Activated CD8-positive, alpha-beta T cell treated with anti-CD3 and anti-CD28 coated beads, Interleukin-2, amount 10 ng/mL, durations not matched to agents 7 days and 5 days (primary cell): ENCODE measurements at places on chromosomes 2 and 18.

- DNase-seq, result no peak
Observed at GRCh38 chr2:43201497-43201896, 24.9 kb downstream of the ZFP36L2 start.

DNA sequence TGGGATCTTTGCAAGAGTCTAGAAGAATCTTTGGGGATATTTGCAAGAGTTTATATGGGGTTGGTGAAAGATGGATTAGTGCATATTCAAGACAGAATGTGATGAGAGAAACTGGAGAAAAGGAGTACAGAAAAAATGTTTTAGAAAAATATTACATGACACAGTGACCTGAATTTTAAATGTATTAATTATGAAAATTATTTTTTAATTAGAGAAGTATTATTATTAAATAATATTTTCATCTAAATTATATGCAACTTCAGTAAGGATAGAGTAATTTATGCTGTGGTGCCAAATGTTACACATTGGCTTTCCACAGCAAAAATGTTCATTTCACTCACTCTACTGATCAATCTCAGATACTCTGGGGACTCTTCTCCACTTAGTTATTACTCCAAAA lies 1442.8 kb upstream of the SLC39A10 start:
- no peak for DNase-seq

DNA sequence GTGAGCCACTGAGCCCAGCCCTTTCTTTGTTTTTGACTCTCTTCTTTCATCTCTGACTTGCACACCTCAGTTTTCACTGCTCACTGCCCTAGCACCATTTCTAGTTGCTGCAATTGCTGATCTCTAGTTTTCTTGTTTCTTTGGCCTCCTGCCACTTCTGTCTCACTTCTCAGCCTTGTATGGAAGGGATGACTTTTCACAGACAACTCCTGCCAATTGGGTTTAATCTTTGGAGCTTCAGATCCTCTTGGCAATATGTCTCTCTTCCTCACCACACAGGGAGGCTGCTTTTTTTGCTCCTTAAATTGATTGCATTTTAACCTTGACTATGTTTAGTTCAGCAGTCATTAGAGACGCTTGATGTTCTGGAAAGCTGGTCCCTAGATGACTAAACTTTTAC lies 323.1 kb downstream of the CTNNA2 start:
- no peak for DNase-seq

GRCh38 chr18:73038336-73038735 lies 170.5 kb upstream of the NETO1 start:
- no peak for DNase-seq

DNA sequence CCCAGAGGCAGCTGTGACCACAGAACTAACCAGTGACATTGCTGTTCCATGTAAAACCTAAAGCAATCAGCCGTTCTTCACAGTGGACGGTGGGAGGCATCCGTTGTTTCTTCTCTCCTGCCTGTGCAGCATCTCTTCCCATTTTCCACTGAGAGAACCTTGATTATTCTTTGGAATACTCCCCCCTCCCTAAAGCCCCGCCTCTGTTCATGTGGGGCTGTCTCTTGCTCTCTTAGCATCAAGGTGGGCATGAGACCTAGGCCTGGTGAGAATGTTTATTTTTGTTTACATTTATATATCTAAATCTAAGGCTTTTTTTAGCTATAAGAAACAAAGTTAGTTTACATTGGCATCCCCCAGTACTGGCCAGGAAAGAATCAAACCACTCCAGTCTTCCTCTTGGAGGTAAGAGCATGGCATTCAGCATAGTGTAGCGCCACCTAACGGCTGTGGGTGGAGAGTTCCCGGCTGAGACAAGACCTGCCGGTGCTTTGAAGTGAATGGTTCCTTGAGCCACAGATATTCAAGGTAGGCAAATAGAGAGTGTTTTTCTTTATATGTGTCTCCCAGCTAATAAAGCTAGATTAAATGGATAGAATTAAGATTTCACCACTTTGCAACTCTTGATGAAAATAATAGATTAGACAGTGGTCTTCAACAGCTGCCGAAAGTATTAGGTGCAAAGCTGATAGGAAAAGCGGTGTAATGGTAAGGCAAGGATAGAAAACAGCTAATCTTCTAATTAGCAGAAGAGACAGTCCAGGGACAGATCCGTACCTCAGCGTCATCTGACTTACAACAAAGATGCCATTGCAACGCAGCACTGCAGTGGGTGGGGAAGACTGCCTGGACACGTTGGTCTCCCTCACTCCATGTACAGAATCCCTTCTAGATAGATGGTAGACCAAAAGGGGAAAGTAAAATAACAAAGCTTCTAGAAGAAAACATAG lies 219.6 kb upstream of the RAB12 start:
- DNase-seq, result peak; percentile 42

DNA sequence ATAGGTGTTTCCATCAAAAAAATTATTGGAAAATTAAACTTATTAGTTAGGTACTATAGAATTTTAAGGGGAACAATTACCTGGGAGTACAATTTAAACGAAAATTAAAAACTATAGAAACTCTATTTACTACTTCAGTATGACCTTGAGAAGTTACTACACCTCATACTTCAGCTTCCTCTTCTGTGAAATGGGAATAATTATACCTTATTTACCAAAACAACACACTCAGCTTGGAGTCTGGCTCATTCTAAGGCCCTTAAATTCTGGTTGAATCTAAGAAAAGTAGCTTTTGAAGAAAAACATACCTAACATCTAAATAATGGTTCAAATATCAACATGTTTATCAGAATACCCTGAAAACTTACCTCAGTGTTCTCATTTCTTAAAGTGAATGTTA lies 2.7 kb downstream of the NABP1 start:
- no peak for DNase-seq

GRCh38 chr18:813172-814071 lies 1.4 kb upstream of the YES1 start:
- DNase-seq, result peak; percentile 74

DNA sequence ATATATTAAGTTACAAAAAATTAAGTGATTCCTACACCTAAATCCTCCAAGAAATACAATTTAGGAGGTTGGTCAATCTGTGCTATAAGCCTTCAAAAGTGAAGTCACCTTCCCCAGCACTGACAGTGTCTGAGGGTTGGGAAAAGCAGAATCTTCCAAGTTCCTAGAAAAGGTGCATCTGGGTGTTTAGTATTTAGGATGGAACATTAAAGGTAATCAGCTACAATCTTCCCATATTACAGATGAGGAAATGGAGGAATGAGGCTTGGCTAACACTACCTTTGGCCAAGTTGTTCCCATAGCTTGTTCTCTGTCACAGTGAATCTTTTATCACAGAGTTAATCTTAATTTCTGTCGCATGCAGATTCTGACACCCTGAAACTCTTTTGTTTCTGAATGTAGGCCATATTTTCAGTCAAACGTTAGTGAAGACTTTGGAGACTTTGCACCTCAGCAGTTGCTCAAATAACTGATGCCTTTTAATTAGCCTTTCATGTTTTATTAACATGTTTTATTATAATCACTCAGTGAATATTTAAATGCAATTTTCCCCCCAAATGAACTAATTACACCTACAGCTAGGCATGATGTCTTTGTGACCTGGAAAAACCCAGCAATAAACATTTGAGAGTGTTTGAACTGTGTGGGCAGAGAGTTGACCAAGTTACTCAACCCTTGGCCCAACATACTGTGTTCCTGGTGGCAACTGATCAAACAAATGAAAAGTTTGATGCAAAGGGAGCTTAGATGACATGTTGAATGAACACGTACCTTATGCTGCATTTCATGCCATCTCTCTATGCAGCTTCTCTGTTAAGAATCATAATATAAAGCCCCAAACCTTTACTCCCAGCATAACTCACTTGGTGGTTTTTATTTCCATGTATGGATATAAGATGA lies 17.6 kb downstream of the FN1 start:
- no peak for DNase-seq

GRCh38 chr2:64423303-64423702 lies 30.7 kb upstream of the LGALSL start:
- no peak for DNase-seq

- DNase-seq, result no peak
Observed at GRCh38 chr2:96403481-96403880, 67.9 kb downstream of the NCAPH start.
